ENCODE measurements at places on chromosomes 13 and 19.

DNA sequence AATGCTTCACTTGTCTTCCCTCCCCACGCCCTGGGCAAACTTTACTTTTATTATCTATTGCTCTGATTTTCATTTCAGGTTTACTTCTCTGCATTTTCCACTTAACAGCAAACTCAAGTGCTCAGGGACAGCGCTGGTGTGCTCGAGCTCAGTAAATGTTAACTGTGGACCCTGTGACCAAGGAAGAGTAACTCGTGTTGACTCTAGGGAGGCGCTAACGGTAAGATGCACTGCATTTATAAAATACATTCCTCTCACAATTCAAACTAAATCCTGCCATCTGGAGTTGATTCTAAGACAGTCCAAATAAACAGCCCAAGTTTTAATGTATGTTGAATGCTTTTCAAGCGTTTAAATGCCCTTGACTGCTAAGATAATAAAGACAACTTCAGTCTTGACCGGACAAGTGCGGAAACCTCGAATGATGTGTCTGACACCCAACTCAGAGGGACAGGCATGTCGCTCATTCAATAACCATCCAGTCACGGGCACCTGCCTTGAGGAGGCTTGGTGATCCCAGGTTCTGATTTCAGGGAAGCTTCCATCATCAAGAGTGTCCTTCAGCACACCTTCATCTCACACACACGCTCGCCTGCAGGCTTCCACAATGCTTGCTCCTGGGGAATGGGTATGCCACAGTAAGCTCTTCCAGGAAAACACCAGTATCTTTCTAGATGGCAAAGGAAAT lies 93.2 kb downstream of the STK24 start:
- no peak for DNase-seq

DNA sequence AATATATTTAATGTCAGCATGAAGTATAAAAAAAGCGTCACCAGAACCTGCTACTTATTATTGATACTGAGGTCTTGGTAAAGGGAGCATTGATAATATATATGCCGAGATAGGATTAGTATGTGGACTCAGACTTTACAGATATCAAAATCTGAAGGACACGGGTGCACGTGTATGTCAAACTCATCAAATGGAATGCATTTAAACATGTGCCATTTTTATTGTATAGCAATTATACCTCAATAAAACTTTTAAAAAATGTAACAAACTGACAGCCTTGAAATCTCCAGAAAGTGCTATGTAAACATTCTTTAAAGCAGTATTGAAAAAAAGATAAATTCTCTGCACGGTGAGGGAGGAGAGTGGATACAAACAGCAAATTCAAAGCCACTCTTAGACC lies 157.9 kb downstream of the RNF17 start:
- DNase-seq, result no peak

DNA sequence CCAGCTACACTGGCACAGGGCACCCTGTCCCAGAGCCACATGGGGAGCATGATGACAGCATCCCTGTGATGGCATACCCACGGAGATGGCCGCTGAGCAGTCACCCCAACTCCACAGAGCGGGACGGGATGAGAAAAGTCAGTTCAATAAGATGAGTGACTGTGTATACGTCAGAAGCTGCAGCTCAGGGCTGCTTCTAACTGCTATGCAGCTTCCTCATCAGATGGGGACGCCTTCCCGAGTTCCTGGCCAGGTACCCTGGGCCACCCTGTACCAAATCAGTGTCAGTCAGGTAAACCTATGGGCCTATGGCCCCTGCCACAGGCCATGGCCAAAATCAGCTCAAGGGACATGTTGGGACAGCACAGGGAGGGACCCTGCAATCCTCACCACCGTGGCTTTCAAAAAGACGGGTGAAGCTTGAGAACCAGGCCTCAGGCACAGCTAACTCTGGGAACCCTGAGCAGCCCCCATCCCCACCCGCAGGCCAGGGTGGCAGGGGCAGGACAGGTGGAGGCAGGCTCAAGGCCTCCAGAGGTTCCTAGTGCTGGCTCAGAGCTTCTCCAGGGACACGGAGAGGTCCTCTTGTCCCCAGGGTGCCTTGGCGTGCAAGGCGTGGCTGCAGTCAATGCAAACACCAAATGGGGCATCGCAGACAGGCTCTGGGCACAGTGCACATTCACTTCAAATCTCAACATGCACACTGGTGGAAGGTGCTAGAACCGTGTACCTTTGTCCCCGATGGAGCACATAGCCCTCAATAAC lies 122.4 kb downstream of the TUBA3C start:
- no peak for DNase-seq

DNA sequence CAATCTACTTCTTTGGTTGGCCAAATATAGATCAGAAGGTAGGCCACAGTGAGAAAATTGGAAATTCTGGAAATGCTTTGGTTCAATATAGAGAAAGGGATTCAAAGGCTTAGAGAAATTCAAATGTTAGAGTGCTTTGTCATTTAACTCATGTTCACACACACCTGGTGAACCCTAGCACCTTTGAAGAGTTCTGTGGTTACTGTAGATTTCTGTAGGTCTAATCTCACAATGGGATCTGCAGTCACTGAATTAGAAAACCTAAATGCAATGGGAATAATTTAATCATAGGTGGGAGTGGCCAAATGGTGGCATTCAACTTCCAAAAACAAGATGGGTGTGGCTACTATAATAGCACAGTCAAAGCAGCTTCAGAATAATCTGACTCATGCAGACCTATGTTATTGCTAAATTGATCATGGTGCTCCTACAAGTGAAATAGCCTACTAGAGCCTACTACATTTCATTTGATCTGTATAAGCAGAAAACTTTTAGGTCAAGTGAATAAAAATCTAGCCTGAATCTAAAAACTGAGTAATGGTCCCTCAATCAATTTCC lies 1152.9 kb downstream of the PCDH9 start:
- DNase-seq, result no peak

DNA sequence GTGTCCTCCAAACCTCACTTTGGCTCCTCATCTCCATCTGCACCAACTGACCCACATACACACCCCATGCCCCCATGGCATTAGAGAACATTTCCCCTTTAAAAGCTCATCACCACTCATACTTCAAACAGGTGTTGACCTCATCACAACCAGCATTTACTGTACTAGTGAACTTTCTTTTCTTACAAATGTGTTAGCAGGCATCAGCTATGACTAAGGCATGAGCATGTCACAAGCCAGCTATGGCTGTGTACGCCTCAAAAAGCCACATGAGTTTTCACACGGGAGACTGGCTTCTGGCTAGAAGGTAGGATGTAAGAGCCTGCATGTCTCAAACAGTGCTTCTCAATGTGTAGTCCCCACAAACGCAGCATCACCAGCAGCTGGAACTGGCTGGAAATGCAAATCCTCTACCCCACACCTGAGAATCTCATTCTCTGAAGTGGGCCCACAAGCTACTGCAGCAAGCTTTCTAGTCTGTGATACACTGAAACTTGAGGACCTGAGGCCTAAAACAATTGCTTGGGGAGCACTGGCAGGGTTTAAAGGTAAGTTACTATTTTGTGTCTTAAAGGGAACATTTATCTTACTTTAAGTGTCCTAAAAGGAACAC lies 66.8 kb downstream of the TUBGCP3 start:
- DNase-seq, result no peak

DNA sequence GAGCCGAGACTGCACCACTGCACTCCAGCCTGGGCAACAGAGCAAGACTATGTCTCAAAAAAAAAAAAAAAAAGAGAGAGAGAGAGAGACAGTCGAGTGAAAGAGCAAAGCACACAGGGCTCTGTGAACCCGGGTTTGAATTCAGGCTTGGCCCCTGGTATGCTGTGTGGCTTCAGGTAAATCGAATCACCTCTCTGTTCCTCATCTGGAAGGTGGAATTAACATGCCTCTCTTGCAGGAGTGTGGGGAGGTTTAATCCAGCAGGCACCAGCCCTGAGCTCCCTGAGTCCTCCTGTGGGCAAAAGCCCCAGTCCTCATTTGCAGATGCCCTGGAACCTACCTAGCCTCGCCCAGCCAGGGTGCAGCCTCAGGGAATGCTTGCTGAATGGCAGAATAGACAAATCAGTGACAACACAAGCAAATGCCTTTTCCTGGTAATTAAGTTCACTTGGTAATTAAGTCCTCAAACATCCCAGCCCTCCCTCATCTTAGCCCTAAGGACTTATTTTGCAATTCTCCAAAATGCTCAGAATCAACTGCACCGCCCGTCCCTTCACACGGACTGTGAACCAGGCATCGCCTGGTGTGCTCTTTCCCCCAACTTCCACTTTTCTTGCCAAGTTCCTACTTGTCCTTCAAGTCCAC lies 4.6 kb upstream of the ZNRF4 start:
- no peak for DNase-seq

- DNase-seq, result no peak
Measured at GRCh38 chr19:15443325-15443724, 6.4 kb downstream of the WIZ start.

DNA sequence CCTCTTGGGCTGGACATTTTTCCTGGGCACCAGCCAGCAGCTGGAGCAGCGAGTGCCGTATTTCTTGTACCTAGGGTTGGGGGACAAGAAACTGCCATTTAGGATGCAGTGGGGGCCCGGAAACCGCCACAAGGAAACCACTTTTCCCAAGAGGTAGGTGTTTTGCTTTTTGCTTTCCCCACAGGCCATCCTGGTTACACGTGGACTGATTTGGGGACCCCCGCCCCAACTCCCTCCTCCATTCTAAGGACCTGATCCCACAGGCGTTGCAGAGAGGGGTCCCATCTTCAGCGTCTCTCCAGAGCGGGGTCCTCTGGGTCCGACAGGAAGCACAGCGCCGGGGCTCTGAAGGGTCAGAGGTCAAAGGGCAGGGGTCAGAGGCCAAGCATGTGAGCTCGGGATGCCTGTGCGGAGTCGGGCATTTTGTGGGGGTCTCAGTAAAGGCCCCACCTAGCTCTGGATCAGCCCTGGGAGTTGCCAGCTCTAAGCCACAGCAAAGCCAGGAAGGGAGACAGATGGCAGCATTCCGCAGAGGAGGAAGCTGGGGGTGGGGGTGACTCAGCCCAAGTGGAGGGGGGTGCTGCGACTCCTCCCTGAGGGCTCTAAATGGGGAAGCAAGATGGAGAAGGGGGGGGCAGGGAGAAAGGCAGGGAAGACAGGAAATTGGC lies 4.3 kb downstream of the ZGLP1 start:
- DNase-seq, result no peak

- DNase-seq, result no peak
Measured at GRCh38 chr13:44739539-44739938, 163.4 kb upstream of the TSC22D1 start.

- DNase-seq, result no peak
Measured at GRCh38 chr19:32458500-32459123, 53.0 kb downstream of the DPY19L3 start.

GRCh38 chr13:21435687-21436151 lies 23.4 kb downstream of the ZDHHC20 start:
- no peak for DNase-seq

GRCh38 chr13:20714161-20714560 lies 10.7 kb downstream of the IL17D start:
- DNase-seq, result no peak

- no peak for DNase-seq
Measured at GRCh38 chr19:35105411-35106290, 10.0 kb upstream of the FXYD3 start.

DNA sequence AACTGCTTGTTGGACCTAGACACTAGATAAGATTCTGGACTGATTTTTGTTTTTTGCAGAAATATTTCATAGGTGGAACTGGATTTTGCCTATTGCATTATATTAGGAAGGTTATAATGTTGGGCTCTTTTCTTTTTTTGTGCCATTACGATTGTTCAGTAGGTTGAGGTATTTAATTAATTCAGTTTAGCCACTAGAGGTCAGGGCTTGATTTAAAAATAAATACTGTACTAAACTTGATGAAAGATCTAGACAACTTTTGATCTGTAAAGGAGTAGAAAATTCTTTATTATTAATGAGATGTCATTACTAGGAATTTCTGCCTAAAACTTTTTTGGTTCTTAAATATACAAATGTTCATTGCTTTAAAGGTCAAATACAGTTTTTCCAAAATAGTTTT lies 15.2 kb upstream of the SUPT20H start:
- DNase-seq, result no peak

DNA sequence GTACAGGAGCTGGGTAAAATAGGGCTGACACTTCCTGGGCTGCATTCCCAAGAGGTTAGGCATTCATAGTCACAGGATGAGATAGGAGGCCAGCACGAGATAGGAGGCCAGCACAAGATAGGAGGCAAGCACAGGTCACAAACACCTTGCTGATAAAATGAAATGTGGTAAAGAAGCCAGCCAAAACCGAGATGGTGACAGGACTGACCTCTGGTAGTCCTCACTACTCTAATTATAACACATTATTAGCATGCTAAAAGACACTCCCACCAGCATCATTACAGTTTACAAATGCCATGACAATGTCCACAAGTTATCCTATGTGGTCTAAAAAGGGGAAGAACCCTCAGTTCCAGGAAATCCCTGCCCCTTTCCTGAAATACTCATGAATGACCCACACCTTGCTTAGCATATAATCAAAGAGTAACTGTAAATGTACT lies 20.9 kb upstream of the IGSF23 start:
- no peak for DNase-seq

DNA sequence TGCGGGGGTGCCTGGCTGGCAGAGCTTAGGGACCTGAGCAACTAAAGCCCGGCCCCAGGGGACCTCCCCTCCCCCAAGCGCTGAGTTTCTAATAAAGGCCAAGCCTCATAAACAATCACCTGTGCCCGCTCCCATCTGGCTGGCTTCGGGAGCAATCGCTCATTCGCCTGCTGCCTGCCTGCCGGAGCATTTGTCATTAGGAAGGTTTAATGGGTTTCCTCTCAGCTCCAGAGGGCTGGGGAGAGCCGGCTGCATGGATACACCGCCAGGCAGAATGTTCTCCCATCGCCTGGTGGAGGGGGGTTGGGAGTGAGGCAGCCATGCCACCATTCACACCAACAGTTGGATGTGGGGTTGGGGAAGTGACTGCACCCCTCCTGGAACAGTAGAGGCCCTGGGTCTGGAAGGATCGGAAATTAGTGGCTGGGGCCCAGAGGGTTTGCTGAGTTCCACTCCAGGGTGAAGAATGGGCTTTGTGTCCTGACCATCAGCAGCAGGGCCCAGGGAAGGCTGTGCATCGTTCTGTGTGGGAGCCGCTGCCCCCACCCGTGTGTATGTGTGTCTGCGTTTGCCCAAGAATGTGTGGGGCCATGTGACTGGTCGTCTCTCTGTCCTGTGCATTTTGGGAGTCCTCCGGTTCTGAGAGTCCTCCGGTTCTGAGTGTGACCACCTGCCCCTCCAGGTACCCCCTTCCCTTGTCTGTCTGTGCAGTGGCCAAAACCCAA lies 15.3 kb downstream of the PIN1 start:
- no peak for DNase-seq

- no peak for DNase-seq
Measured at GRCh38 chr19:44796701-44797115, 12.2 kb upstream of the BCAM start.

GRCh38 chr19:44684892-44685863 lies 13.8 kb upstream of the CEACAM16 start:
- DNase-seq, result no peak

- DNase-seq, result no peak
Measured at GRCh38 chr19:4539169-4539692, 605 bp downstream of the LRG1 start.

DNA sequence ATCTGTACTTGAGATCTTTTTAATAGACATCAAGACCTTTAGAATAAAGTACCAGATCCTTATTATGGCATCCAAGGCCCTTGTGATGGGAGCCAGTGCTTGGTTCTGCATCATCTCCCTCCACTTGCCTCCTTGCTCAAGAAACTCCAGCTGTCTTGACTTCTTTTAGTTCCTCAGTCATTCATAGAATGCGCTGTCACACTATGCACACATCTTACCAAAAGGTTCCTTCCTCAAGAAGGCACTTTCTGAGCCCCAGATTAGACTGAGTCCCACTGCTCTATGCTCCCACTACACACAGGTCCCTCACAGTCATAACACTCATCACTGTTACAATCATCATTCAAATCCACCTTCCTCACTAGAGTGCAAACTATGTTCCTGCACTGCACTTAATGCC lies 57.8 kb upstream of the ITM2B start:
- DNase-seq, result no peak
